ENCODE measurements at places on chromosomes 7 and 10.

GRCh38 chr10:51034769-51035168 is 39.5 kb upstream of the PRKG1 start:
- no peak for DNase-seq

GRCh38 chr7:116315293-116315692 is 105.0 kb downstream of the TES start:
- no peak for DNase-seq

GRCh38 chr10:106980495-106981451 is 183.7 kb downstream of the SORCS1 start:
- no peak for DNase-seq

GRCh38 chr7:14148974-14149373 is 159.5 kb upstream of the ETV1 start:
- DNase-seq: no peak

- no peak for DNase-seq
These were observed 8.7 kb upstream of the ARHGAP12 start for GRCh38 chr10:31937371-31937770.

- DNase-seq: no peak
These were observed 10.7 kb downstream of the CBLL1 start for GRCh38 chr7:107754642-107755041.

- DNase-seq: no peak
These were observed 4.6 kb upstream of the CYP3A4 start for GRCh38 chr7:99788554-99788953.

DNA sequence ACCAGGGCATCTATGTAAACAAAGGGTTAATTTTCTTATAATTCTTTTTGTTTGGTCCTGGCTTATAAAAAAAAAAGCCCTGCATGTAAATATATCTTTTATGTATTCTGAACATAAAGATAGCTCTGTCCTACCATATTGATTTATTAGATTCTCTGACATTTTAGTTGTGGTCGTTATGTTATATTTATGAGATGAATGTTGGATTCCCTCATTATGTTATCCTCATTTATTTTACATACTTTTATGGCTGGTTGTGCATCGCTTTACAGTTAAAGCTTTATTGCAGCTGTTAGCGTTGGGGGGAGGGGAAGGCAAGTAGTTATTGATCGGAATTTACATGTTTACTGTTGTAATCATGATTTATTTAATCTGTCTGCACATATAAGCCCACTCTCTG is 431.5 kb downstream of the LRMDA start:
- DNase-seq: no peak

- DNase-seq: no peak
These were observed 188.5 kb upstream of the ANK3 start for GRCh38 chr10:60578217-60578616.

DNA sequence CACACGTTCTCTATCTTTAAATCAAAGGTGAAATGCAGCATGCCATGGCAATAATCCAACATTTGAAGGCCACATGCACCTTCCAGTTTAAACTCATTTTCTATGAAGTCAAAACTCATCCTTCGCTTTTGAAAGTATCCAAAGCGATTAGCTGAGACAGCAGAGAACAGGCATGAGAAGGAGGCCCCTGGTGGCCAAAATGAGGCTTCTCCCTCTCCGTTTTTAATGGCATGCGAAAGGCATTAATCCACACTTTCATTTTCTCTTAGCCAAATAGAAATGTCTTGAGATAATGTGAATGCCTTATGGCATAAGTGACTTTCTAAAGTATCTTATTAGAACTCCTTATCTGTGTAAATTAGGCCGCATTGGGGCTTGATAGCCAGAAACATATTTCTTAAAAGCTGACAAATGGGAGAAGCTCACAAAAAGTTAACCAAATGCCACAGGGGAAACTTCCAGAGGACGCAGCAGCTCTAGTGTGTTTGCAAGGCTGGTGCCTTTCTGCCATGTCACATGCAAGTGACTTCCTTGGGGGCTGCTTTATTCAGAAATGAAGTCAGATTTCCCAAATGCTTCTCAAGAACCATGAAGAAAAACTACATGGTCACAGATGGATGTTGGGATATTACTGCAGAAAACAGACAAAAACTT is 1189.6 kb downstream of the SORCS1 start:
- no peak for DNase-seq

- DNase-seq: no peak
These were observed 395.8 kb upstream of the NPVF start for GRCh38 chr7:25624051-25624450.

GRCh38 chr7:81707966-81708365 is 61.9 kb downstream of the HGF start:
- no peak for DNase-seq

- no peak for DNase-seq
These were observed 84.5 kb downstream of the ATXN7L1 start for GRCh38 chr7:105791926-105792325.

DNA sequence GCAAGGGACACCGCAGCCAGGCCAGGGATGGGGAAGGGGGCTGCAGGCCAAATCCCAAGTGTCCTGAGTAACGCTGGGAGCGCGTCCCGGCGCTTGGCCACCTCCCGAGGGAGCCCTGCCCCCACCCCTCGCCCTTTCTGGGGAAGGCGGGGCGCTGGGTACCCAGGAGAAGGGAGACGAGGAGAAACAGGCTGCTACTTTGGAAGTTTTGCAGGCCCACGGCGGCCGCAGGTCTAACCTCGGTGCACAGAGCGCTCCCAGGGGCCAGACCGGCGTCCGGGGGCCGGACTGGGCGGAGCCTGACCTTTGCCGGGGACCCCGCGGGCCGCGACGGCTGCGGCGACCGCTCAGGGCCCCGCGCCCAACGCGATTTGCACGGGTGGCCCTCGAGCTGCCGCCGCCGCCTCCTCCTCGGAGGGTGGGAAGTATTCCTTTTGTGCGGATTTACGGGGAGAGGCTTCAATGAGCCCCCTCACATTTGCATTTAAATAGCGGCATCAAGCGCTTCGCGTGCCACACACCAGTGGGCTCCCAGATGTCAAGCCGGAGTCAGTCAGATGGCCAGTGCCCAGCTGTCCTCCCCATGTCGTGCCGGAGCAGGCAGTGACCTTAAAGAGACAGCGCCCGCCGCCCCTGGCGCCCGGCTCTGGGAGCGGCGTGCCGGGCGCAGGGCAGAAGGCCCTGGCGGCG is 3.0 kb upstream of the EBF3 start:
- DNase-seq: no peak

- DNase-seq: no peak
These were observed 675.6 kb downstream of the REEP3 start for GRCh38 chr10:64196638-64197315.

DNA sequence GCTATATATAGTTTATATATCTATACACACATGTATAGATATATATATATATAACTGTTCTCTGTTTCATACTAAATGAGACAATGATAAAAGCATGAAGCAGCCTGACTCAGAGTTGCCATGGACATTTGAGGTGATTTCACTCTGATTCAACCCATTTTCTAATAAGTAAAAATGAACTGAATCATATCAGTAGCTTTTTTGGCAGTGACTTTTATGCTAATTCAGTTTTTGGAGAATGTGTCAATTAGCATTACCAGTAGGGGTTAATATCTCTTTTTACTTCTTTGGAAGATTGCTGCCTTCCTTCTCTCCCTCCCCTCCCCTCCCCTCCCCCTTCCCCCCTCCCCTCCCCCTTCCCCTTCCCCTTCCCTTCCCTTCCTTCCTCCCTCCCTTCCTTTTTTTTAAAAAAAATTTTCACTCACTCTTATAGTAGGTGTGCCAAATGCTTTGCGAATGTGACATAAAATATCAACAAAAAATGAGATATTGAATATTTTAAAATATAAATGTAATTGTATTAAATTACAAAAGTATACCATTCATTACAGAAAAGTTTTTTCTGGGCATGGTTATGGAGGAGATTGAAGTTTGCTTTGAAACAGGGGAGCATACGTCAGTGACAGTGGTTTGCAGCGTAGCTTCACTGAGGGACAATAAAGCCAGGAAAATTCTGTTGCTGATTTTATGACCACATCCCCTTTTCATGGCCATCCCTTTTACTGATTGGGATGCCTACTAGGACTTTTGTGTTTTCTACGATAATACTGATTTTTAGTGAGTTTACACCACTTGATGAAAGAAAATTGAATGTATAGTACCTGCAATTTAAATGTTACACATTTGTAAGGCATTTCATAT is 64.0 kb upstream of the KLF6 start:
- DNase-seq: no peak
